ENCODE measurements at places on chromosomes 5 and 9. TPM values are rescaled to one million over a fixed set of nuclear protein-coding genes. Genes with fewer than 3 reads are reported as not detected.

NFIB gene
- not detected for polyA plus RNA-seq

NR2F1 gene
- not detected for polyA plus RNA-seq

TMEM215 gene
- not detected for polyA plus RNA-seq

TLX3 gene
- not detected for polyA plus RNA-seq

CDH12 gene
- not detected for polyA plus RNA-seq

ANKRD18B gene
- not detected for polyA plus RNA-seq

CDKN2B gene
- polyA plus RNA-seq, result 0.23 TPM

F12 gene
- 0.78 TPM for polyA plus RNA-seq

BARHL1 gene
- polyA plus RNA-seq, result not detected

RNF14 gene
- 29.4 TPM for polyA plus RNA-seq

SLC34A1 gene
- not detected for polyA plus RNA-seq

TRAPPC13 gene
- 13.6 TPM for polyA plus RNA-seq

IL13 gene
- not detected for polyA plus RNA-seq

GPX8 gene
- not detected for polyA plus RNA-seq

GABRP gene
- polyA plus RNA-seq, result not detected

ROR2 gene
- polyA plus RNA-seq, result not detected
